ELF-1 (cell line): ENCODE measurements at places on chromosomes 11 and 22.

GRCh38 chr11:124467381-124467927, 22.0 kb upstream of the OR8B8 start:
- no peak for DNase-seq

GRCh38 chr11:76598426-76598839, 72.1 kb downstream of the LRRC32 start:
- peak; percentile 69 for DNase-seq

GRCh38 chr11:662689-663274, 25.7 kb downstream of the DRD4 start:
- DNase-seq = peak; percentile 81

- no peak for DNase-seq
These were observed 265.7 kb downstream of the BRD1 start for GRCh38 chr22:49561976-49562375.

DNA sequence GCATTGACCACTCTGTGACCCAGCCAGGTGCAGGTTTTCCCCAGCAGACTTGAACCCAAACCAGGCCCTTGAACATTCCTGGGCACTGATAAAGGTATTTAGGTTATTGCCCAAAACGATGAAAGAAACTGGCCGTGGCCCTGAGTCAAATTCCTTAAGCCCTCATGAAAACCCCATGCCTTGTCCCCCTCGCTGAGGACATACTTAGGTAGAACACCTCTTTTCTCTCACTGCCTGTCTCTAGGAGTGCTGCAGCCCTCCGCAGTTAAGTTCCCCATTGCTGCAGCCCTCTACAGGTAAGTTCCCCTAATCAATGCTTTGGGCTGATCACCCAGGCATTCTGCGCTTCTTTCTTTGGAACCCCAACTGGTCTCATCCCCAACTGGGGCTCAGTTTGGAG, 961.6 kb downstream of the TBC1D22A start:
- no peak for DNase-seq

DNA sequence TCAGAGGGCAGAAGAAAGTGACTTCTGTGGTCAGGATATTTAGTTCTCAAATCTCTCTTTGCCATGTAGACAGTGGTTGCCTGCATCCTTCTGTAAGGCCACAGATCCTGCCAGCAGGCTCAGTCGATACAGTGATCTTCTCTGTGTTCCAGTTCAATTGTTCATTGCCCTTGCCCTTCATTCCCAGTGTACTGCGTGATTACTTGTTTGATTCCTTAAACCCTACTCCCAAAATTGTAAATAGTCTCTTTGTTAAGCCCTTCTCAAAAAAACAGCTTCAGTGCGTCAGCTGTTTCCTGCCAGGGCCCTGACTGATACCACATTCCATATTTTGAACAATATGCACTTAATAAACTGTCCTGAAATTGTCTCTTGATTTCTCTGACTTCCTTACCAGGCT, 9.3 kb upstream of the TYR start:
- no peak for DNase-seq

- DNase-seq = no peak
These were observed 27.4 kb upstream of the HMGXB4 start for GRCh38 chr22:35229865-35230264.

DNA sequence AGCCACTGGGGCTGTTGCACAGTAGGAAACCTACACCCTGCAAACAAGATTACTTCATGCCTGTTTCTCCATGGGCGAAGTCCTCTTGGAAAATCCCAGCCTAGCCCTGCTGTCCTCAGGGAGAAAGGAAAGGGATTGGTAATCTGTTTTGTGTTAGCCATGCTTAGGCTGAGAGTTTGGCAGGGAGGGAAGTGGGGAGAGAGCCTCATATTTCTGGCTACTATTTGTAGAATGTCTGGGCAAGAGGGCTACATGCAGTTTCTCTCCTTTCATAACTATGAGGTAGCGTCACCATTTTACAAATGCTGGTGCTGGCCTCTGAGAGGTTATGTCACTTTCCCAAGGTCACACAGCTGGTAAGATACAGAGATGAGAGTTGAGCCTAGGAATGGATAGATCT, 737 bp upstream of the MFRP start:
- no peak for DNase-seq

DNA sequence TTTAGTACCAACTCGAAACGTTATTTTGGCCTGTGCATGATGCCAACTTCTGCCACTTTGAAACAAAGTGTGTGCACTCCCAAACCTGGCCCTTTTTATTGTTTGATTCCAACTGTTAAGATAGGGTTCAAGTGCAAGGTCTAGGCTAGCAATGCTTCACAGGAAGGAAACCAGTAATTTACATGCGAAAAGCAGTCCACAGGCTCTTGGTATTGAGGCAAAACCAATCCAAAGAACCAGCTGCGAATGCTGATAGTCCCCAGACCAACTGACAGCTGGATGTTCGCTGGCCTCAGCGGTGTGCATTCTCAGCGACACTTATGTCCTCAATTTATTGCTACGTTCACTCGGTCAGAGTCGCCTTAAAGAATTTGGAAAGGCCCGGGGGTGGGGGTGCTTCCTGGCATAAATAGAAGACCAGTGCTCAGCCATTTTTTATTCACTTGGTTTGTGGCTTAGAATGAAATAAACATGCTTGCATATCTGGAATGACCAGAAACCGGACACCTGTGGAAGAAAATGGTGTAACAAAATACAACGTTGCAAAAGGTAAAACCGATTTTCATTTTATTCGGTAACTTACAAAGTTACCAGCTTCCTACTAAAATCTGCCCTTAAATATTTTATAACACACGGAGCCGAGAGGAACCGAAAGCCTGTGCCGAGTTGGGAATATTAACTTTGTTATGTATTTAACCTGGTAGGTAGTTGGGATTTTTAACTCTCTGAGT, 1.6 kb downstream of the CPT1A start:
- DNase-seq = peak; percentile 61

DNA sequence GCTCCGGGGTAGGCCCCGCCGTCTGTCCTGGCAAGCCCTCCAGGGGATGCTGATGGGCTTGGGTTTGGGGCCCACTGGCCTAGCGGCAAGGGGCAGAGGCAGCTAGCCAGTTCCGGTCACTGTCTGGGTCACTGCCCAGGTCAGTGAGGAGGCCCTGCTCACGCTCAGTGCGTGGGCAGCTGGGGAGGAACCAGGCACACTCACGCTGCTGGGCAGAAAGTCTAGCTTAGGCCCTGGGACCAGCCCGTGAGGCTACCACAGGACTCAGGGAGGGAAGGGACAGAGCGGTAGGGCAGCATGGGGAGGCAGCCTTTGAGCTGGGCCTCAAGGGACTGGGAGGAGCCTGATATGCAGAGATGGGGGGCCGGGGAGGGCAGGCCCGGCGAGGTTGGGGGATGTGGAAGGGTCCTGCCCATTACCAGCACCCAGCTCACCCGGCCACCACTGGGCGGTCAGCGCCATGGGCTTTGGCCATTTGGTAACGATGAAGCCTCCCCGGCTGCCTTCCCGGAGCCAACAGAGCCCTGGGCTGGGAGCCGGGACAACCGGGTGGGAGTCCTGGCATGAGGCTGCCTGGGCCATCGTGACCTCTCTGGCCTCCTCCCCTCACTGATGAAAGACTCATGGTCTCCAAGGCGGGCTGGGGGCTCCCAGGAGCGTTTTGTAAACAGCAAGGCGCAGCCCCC, 14.2 kb downstream of the SHISAL1 start:
- DNase-seq = no peak

GRCh38 chr11:36027731-36028130, 83.9 kb downstream of the LDLRAD3 start:
- peak; percentile 48 for DNase-seq

GRCh38 chr22:17097062-17097461, 12.3 kb downstream of the IL17RA start:
- no peak for DNase-seq

DNA sequence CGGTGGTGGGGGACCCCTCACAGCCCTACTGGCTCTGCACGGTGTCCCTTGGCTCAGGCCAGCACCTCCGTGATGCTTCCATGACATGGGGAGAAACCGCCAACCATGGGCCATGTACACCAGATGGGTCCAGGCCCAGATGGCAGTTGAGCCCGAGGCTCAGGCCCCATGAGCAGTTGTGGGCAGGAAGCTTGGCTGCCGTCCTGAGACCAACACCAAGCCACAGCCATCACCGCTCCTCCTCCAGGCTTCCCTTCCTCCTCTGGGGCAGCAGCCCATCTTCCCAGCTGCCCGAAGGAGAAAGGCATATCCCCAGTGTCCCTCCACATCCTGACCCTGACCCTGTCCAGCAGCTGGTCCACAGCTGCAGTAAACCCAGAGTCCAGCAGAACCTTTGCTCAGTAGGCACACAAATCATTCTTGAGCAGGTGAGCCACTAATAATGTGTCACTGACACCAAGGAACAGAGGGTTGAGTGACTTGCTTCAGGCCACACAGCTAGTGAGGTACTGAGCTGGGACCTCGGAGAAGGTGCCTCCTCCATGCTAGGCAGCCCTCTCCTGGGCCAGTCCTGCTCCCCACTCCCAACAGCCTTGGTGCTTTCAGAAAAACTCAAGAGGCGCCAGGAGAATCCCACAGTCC, 204.9 kb downstream of the CTTN start:
- DNase-seq = no peak

GRCh38 chr11:72119198-72119597, 6.7 kb upstream of the ANAPC15 start:
- DNase-seq = no peak

DNA sequence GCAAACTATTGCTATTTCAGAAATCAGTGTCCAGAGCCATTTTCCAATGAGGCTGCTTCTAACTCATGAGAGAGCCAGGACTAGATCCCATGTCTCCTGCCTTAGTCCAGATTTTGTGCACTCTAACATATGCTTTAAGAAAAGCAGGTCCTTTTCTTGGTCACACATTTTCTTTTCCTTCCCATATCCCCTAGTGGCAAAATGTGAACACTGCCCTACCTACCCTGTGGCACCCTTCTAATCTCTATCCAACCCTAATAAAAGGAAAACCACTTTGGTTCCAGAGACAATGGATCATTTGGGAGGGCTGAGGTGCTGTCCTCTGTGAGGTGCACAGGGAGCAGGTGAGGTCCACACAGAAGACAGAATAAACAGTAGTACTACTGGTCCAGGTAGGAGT, 72.0 kb upstream of the DDI1 start:
- no peak for DNase-seq
